Stimulated activated CD4-positive, alpha-beta T cell treated with anti-CD3 and anti-CD28 coated beads, Interleukin-2, amount 100 ng/mL, for 4 hours (primary cell): ENCODE measurements at places on chromosomes 3 and 15.

- DNase-seq, result no peak
Measured at GRCh38 chr15:87563869-87564268, 692.7 kb downstream of the NTRK3 start.

- DNase-seq, result no peak
Measured at GRCh38 chr3:154125378-154126030, 4.3 kb downstream of the ARHGEF26 start.

DNA sequence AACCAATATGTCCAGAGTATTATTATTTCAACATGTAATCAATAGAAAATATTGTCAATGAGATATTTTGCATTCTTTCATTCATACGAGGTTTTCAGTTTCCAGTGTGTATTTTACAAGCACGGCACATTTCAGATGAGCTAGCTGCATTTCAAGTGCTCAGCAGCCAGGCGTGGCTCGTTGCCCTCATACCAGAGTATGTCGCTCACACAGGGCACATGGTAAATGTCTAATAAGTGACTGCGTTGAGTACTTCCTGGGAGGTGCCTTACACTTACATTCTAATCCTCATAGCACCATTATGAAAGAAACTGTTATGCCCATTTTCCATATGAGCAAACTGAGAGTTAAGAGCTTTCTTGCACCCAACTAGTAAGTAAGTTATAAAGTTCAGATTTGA lies 47.4 kb downstream of the TMEM266 start:
- no peak for DNase-seq

DNA sequence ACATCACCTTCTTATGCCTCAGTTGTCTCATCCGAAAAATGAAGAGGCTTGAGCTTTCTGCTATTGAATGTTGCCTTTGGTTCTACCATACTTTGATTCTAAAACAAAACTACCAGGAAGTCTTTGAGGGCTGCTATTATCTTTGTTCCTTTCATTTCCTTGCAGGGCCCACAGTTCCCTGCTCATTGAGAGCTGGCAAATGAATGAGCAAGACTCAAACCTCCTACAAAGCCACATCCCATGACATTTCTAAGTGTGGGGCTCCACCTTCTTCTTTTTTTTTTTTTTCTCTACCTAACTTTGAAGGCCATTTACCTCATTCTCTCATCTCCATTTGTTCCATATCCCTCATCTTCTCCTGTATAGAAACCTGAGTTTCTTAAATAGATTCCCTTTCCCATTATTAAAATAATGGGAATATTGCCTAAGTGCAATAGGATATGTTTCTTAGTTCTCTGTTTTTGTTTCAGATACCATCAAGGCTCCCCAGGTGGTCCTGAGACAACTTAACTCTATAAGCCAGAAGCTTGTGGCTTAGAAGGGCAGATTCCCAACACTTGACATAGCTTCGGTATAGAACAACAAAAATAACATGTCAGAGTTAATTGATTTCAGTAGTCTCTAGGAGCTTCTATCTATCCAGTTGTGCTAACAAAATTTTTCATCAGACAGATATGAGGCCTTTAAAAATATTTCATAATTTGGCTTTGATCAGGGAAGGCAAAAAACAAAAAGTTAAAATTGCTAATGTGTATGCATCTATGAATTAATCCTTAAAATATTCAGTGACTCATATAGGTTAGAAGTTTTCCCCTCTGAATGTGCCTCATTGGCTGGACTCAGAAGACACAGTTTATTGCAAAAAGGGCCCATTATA lies 951.6 kb downstream of the TUSC7 start:
- DNase-seq, result no peak

DNA sequence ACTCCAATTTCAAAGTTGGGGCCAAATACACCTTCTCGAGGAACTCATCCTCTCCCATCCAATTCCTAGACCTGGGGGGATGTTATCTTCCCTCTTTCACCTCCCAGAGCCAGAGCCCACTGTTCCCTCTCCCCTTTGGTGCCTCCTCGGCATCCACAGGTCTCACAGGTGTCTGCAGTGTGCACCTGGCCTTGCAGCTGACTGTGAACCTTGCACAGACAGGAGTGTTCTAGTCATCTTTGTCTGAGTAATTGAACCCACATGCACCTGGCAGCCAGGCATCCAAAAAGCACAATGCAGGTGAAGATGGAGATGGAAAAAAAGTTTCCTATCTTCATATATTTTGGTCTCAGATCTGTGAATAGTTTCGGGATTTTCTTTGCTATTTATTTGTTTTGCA lies 30.8 kb downstream of the PCOLCE2 start:
- no peak for DNase-seq

- DNase-seq, result no peak
Measured at GRCh38 chr3:159761369-159761768, 227.3 kb upstream of the IL12A start.

- no peak for DNase-seq
Measured at GRCh38 chr3:40321818-40322217, 12.3 kb downstream of the EIF1B start.

DNA sequence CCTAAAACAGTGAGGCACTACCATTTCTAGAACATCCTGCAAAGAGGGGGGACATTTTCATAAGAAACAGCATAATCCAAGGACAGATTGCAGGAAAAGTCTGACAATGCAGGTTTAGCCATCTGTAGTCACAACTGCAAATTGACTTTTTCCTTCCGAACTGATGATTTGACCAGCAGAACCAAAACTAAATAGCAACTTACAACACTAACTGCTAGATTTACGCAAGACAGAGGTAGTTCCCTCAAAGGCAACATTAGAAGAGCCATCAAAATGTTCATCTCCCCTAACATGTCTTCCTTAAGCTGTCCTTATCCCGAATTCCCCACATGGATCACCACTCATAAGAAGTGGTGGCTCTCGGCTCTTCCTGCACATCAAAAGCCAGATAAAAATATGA lies 129.6 kb downstream of the GADL1 start:
- no peak for DNase-seq

DNA sequence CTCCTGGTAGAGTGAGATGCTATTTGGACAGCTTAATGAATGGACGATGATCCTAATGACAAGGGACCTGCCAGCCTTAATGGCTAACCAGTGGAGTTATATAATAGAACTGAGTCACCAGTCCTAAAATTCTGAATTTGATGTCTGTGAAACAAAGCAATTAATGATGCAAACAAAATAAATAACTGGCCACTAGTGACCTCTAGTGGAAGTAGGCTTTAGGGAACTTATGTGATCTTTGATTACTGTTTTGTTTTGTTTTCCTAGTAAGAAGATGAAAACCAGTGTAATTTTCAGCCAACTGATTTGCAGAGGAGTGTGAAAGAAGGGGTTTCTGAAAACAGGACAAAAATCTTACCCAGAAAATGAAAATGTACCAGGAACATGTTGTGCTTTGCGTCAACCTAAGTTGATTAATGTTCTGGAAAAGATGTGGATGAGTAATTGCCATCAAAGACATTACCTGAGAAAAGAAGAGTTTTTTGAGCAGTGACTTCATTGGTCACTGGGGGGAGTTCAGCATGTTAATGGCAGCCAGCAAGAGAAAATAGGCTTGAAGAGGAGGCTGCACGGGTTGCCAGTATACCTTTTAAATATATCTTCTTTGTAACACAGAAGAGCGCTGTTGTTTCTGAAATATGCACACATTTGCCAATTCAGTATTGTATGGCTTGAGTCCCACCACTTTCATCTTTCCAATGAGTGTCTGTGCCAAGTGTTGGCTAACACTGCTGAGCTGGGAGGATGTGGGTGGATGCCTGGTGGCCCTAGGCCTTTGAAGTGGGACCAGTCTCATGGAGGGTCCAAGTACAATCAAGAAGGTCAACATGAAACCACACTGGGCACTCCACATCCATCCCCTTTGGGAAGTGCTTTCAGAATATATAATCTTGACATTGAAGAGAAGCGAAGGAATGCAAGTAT lies 9.3 kb downstream of the VEPH1 start:
- no peak for DNase-seq

DNA sequence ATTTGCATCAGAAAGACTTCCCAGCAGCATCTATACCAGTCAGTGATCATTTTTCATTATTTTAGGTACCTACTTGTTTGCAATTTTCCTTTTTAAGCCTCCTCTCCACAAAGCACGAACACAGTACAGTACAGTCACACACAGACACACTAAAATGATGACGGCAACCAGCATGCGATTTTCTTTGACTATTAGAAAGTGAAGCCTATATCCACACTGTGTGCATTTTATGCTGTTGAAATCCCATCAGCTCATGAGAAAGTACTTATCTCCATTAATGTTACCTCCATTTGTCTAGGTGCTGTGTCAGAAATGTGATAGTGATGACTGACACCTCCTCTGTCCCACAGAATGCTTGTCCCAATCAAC lies 294.7 kb upstream of the MEIS2 start:
- no peak for DNase-seq

DNA sequence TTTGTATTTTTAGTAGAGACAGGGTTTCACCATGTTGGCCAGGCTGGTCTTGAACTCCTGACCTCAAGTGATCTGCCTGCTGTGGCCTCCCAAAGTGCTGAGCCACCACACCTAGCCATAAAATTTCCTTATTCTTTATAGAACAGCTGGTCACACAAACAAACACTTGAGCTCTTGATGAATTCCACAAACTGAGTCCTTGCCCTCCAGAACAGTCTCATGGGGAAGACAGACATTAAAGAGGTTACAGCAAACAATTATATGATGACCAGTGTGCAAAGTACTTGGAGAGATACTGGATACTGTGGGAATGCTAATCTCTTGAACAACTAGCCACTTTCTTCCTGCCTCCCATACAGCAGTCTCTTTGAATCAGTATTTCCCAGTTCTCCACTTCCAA lies 7.5 kb upstream of the ATP11B start:
- no peak for DNase-seq

DNA sequence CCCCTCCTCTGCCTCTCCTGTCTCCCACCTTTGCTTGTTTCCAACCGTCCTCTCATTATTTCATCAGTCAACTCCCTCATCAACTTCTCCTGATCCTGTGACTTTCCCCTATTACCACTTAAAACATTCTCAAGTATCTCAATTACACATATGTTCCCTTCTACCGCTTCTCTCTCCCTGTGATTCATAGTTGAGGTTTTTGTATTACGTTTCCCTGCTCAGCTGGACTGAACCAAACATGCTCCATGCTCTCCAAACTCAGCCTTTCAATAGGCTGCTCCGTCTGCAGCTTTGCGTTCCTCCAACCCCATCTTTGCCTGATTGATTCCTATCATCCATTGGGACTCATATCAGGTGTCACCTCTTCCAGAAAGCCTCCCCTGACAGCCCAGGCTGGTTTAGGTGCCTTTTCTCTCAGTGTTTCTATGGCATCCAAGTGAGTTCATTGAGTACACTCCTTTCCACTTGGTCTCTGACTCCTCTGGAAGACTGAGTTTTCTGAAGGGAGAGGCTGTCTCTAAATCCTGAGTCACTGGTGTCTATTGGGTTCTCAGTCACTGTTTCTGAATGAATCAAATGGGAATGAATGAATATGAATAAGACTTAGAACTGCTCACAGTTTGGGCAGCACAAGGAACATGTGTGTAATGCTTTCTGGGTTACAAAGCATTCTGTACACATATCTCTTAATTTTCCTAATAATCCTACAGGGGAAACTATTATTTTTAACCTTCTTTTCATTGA lies 56.4 kb downstream of the PLD1 start:
- DNase-seq, result no peak

DNA sequence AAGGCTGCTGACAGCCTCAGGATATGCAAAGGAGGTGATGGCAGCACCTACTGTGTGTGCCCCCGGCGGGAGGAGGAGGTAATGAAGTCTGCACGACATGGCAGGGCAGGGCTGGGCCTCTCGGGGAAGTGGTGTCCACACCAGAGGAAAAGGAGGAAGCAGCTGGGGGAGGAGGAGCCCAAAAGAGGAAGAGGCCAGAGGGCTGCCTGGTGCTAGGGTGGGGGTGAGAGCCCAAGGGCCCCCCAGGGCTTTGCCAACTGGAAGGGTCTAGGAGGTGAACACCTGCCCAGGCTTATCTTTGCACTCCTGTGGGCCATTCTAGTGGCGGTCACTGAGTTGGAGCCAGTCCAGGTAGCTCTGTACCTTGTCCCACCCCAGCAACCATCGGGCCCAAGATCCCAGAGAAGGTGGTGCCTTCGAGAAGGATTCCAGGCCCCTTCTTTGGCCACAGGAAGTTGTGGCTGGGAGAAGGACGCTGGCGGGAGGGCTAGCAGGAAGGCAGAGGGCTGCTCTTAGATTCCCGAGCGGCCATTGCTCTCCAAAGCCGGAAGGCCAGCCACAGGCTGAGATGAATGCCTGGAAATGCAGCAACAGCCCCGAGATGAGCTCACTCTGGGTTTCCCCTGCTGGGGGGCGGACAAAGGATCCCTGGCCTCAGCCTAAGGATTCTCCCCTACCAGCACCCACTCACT lies 7.0 kb downstream of the GNAI2 start:
- peak; percentile 6 for DNase-seq
